AG10803 (cell line): ENCODE measurements at places on chromosomes 5 and 9.

DNA sequence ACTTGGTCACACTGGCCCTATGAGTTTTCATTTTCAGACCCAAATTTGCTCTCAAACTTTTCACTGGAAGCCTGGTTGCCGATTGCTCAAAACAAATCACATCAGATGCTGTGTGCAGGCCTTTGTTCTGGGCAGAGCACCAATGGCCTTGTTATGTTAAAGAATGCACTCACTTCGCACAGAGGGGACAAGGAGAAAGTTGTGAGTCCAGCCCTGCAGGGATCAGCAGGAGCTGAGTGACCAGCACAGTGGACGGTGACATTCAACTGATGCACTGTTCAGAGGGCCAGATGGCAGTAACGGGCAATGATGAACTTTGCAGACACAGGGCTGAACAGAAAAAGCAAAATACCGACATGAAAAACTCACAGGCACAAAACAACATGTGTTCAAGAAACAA is 86.1 kb downstream of the BARX1 start:
- no peak for DNase-seq

- DNase-seq = peak; percentile 60
Observed at GRCh38 chr5:151663617-151664293, 23.0 kb downstream of the SPARC start.

DNA sequence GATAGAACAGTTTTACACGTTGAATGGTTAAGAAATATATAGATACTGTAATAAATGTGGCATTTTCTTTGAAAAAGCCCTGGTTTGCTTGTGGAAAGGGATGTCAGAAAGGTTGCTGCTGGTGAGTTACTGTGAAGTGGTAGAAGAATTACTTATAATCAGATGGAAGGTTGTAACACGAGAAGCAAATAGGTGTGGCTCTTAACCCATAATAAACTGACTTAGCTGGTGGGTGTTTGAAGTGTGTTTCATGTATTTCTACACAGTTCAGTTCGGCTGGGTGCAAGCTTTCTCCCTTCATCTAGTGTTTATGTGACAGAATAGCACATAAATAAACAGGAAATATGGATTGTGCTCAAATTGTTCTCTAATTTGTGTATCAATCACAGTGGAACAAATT is 5.5 kb downstream of the CNOT6 start:
- no peak for DNase-seq

DNA sequence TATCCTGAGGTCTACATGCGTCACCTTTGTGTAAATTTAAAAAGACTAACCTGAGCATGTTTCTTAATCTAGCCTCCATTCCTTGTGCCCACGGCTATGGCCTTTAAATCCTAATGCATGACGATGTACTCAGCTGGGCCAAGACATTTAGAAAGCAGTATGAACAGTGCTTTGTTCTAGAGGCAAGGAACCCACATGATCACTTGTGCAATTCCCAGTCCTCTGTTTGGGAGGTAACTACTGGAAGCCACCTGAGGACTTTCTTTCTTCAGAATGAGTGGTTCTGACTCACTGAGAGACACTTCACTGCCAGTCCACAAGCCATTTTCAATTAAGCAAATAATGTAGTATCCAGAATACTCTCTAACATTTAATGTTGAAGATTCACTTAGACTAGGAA is 181.3 kb downstream of the RAB3C start:
- no peak for DNase-seq

- peak; percentile 89 for DNase-seq
Observed at GRCh38 chr5:56075361-56075760, 80.6 kb upstream of the IL6ST start.

GRCh38 chr5:115463983-115464382 is 80.6 kb downstream of the FEM1C start:
- DNase-seq = peak; percentile 23

GRCh38 chr9:36971935-36972488 is 62.1 kb downstream of the PAX5 start:
- no peak for DNase-seq

- DNase-seq = no peak
Observed at GRCh38 chr5:44835693-44836092, 26.9 kb downstream of the MRPS30 start.

DNA sequence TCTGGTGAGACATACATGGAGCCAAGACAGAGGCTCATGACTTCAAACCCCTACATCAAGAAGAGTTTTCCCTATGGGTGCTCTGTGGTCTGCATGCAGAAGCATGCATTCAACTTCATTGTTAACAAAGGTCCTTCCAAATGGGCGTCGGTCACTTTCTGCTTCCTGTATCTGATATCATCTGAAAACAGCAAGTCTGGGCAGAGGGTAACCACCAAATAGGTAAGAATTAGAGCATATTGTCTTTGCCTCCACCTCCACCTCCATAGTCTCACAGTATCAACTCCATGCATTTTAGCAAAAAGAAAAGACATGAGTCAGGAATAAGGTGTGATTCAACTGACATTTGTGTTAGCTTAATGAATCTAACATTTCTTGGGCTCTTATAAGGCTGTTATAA is 462.9 kb downstream of the DMRT2 start:
- no peak for DNase-seq

DNA sequence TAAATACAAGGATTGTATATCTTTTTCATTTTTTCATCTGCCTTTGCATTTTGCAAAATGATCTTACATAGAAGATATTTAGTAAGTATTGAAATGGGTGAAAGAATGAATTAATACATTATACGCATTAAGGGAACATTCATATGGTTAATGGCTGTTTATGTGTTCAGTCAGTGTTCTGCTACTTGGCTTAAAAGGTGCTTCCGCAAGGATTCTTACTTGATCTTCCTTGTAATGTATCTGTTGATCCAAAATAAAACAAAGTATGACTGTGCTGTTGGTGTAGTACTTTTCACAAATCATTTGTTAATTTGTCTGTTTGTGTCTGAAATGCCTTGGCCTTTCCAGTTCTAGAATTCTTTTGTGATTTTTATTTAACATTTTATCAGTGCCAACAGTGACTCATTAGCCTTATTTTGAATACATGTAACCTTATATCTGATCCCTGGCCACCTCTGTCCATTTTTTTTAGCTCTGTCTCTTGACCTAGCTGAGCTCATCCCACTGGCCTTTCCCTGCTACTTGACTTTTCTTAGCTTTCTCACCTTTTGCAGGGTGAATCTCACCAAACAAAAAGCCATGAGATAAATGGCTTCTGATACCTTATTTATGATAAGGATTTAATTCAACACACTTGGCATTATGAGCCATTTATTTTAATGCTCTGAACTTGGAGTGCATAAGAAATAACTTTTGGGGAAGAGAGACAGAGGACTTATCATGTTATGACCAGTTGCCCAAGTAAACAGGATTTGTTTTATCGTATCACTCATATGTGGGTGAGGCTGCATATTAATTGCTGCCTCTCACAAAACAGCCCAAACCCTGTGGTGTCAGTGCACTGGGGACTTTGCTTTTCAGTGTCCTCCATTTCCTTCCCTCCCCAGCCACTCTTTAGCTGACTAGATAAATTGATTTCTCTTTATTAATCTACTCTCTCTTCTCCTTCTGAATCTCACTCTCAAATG is 340.3 kb downstream of the KDM4C start:
- no peak for DNase-seq

GRCh38 chr5:169641253-169641652 is 4.2 kb downstream of the DOCK2 start:
- peak; percentile 42 for DNase-seq

GRCh38 chr5:178291161-178291561 is 58.6 kb upstream of the PHYKPL start:
- no peak for DNase-seq

DNA sequence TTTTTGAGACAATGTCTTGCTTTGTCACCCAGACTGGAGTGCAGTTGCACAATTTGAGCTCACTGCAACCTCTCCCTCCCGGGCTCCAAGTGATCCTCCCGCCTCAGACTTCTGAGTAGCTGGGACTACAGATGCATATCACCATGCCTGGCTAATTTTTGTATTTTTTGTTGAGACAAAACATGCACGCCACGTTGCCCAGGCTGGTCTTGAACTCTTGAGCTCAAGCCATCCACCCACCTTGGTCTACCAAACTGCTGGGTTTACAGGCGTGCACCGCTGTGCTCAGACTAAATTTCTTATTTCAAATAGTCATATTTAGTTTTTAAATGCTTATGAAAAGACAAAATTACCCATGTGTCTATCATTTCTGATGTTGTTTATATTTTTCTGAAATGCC is 2324.1 kb downstream of the MAT2B start:
- DNase-seq = no peak

DNA sequence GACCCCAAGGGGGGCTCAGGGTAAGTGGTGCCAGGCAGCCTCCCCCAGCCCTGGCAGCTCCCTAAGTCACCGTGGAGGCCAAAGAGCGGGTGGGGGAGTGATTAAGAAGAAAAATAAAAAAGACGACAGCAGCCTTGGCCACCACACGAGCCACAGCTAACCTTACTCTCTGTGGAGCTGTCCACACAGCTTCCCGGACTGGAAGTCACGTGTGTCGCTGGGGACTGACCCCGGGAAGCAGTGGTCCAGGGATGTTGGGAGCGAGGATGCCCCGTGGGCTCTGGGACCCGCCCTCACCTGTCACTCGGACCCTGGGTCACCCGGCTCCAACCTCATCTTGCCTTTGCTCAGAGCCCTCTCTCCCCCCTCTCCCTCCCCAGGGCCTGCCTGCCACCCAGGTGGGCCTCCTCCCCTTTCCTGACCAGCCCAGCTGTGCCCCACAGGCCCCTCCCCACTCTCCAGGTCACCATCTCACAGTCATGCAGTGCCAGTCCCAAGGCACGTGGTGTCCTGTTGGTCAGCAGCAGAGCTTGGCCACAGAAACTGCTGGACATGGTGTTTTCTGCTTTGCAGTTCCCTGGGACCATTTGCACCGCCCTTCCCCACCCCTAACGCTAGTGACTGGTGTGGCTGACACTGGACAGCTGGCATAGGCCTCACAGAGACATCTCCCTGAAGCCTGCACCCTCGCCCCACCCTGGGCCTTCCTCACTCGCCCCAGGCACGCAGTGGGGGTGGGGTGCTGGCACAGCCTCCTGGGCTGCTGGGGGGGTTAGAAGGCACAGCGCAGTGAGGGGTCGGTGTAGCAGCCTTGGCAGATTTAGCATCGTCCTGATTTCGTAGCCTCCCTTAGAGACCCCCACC is 9.8 kb upstream of the EXOC3 start:
- no peak for DNase-seq

DNA sequence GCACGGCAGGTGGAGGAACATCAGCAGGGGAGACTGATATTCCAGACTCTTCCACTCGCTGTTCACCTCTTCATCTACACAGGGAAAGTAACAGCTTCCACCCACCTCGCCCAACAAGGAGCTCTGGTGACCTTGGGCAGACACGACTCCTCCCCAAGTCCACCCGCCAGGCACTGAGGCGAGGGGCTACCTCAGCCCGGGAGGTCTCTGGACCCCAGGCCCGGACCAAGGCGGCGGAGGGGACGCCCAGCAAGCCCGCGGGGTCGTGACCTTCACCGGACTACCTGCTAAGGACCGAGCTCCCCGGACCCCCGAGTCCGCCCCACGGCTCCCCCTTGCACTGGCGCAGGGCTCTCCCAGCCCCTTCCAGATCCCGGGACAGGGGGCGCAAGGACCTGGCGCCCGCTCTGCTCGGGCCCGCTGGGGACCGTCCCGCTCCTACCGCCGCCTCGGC is 70.2 kb upstream of the LPCAT1 start:
- DNase-seq = no peak

GRCh38 chr5:61758711-61759110 is 426.7 kb downstream of the ZSWIM6 start:
- no peak for DNase-seq

GRCh38 chr9:15509931-15510788 is 610 bp downstream of the PSIP1 start:
- peak; percentile 5 for DNase-seq

- DNase-seq = peak; percentile 82
Observed at GRCh38 chr5:107673368-107674136, 2.8 kb upstream of the EFNA5 start.

- DNase-seq = no peak
Observed at GRCh38 chr5:6545036-6545693, 87.7 kb downstream of the NSUN2 start.

- no peak for DNase-seq
Observed at GRCh38 chr5:639253-639530, 27.1 kb downstream of the CEP72 start.

- DNase-seq = no peak
Observed at GRCh38 chr5:103821361-103821760, 258.8 kb upstream of the NUDT12 start.

GRCh38 chr5:151770383-151771258 is 1.1 kb upstream of the G3BP1 start:
- peak; percentile 74 for DNase-seq

GRCh38 chr5:149550594-149551226 is 529 bp downstream of the CSNK1A1 start:
- no peak for DNase-seq

GRCh38 chr5:10689391-10690081 is 71.5 kb downstream of the DAP start:
- peak; percentile 65 for DNase-seq

GRCh38 chr5:180595381-180596114 is 4.2 kb upstream of the SCGB3A1 start:
- no peak for DNase-seq

DNA sequence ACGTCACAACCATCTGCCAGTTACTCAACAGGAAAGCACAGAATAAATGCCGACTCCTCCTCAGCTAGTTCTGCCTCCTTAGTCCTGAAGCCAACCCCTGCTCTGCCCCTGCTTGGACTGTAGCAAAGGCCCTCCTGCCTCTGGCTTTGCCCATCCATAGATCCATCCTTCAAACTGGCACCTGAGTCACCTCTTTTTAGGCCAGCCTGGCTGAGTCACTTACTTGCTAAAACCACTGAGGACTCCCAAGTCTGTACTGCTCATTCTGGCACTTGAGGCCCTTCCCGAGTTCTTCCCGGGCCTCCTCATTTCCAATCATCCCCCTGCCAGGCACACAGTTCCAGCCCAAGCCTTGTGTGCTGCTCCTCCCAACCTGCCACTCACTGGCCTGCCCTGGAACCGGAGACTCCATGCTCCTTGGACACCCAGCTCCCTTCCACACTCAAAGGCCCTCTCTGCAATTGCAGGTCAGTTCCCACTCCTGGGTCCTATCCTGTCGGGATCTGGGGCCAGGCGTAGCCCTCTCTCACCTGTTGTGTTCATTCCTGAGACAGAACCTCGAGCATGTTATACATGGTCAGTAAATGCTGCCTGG is 220.1 kb downstream of the DAB2IP start:
- DNase-seq = peak; percentile 35

- peak; percentile 73 for DNase-seq
Observed at GRCh38 chr9:96686638-96687335, 31.7 kb upstream of the PRXL2C start.

- no peak for DNase-seq
Observed at GRCh38 chr9:38000735-38001134, 68.3 kb downstream of the SHB start.
